ENCODE measurements at places on chromosomes 1 and 21. TPM values are rescaled to one million over a fixed set of nuclear protein-coding genes. Genes with fewer than 3 reads are reported as not detected.

- H3K4me1 ChIP-seq: peaks cover 16% of the 10 kb centered on the region
- H3K27me3 ChIP-seq: no peaks in the 10 kb centered on the region
- peak; percentile 63 for DNase-seq
- no peak overlapping the region for H3K4me3 ChIP-seq
Measured at GRCh38 chr1:219179293-219179692, 5.6 kb downstream of the LYPLAL1 start.

DNA sequence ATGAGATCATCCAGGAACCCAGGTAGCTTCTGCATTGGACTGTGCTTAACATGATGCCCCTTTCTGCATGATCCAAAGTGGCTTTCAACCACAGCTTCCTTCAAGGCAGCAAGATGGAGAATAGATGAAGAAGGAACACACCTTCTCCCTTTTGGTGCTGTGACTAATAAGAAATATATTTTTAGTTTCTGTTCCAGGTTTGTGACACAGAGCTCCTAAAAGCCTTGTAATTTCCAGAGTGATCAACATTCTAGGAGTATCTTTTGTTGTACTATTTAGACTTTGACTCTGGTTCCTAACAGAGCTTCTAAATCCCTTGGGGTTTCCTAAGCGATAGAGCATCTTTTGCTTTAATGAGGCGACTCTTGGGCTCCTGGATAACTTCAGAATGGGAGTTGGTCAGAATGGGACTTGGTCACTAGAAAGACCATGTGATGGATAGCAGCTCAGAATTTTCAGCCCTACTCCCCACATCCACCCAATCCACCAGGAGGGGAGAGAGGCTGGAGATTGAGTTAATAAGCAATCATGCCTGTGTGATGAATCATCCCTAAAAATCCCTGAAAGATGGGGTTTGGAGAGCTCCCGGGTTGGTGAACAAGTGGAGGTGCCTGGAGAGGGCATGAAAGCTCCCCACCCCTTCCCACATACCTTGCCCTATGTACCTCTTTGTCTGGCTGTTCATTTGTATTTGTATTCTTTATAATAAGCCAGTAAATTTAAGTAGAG, 134.8 kb downstream of the FGGY start:
- H3K27ac ChIP-seq: peak overlapping the region; percentile 31
- DNase-seq: peak; percentile 51
- H3K36me3 ChIP-seq: no peaks in the 10 kb centered on the region
- no peaks in the 10 kb centered on the region for H3K27me3 ChIP-seq
- peaks cover 45% of the 10 kb centered on the region for H3K4me1 ChIP-seq
- no peak overlapping the region for H3K4me3 ChIP-seq

GRCh38 chr1:31745096-31745945, 18.8 kb downstream of the ADGRB2 start:
- no peaks in the 10 kb centered on the region for H3K27me3 ChIP-seq
- no peak overlapping the region for H3K27ac ChIP-seq
- H3K36me3 ChIP-seq: no peaks in the 10 kb centered on the region
- DNase-seq: peak; percentile 80
- H3K4me3 ChIP-seq: no peak overlapping the region

GRCh38 chr1:22527555-22528296, 35.6 kb upstream of the EPHA8 start:
- no peak overlapping the region for H3K4me3 ChIP-seq
- H3K27ac ChIP-seq: no peak overlapping the region
- peaks cover 6% of the 10 kb centered on the region for H3K4me1 ChIP-seq
- DNase-seq: peak; percentile 10
- no peaks in the 10 kb centered on the region for H3K27me3 ChIP-seq

- no peaks in the 10 kb centered on the region for H3K4me1 ChIP-seq
- no peak overlapping the region for H3K27ac ChIP-seq
- 0 out of 2 replicates have a peak, but pooled peaks cover 3% of the 10 kb centered on the region for H3K27me3 ChIP-seq
- DNase-seq: peak; percentile 1
Measured at GRCh38 chr1:166032572-166033371, 134.0 kb downstream of the FAM78B start.

DNA sequence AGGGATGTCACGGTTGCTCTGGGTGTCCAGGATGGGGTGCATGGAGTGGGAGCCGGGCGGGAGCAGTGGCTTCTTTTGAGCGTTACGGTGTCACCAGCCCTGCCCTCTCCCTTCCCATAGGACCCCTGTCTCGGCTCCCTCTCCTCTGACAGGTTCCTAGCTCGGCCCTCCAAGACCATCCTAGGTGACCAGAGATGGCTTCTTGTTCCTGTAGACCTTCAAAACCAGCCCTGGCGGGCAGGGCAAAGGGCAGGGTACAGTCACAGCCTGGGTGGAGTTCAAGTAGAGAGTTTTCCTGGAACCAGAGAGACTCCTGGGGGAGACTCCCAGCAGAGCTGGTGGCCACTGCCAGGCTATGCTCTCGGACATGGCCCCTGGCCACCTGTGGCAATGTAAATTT, 345.6 kb upstream of the AJAP1 start:
- no peaks in the 10 kb centered on the region for H3K36me3 ChIP-seq
- no peaks in the 10 kb centered on the region for H3K27me3 ChIP-seq
- no peak overlapping the region for H3K27ac ChIP-seq
- DNase-seq: no peak
- no peak overlapping the region for H3K4me3 ChIP-seq
- H3K4me1 ChIP-seq: no peaks in the 10 kb centered on the region

DNA sequence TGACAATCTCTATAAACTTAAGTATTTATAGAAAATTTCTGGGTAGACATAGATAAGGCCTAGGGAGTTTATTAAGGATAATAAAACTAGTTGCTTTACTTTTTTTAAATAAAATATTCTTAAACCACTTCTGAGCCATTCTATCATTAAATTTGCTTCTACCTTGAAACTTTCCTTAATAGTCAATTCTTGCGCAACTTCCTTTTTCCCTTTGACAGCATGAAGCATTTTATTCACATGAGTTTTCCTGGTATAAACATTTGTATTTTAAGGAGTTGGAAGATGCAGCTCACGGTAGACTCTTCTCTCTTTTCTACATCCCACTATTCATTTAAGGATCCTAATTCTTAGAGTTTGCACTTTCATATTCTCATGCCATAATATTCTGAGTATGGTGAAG, 75.8 kb upstream of the DPH5 start:
- H3K27me3 ChIP-seq: no peaks in the 10 kb centered on the region
- DNase-seq: peak; percentile 52
- H3K36me3 ChIP-seq: no peaks in the 10 kb centered on the region
- H3K27ac ChIP-seq: no peak overlapping the region

DNA sequence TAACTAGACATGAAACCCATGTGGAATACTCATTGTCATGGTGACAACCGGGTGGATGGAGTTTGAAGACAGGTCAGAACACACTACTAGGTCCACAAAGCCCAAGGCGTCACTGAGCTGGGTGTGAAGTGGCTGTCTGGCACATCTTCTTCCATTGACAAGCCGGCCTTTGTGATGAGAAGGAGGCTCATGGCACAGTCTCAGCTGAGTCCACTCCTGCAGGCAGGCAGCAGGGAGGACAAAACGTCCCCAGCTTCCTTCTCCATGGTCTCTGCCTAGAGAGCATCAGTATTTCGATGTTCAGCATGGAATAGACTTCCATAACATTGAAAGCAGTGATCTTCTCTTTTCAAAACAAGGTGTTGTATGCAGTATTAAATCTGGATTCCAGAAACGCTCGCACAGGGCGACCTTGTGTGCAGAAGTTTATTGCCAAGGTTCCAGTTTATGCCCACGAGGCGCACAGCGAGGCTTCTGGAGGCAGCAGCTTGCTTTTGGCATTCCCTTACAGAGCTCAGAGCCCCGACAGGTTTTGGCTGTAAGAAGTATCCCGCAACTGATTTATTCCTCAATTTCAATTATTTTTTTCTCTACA, 104.2 kb downstream of the SIM2 start:
- no peaks in the 10 kb centered on the region for H3K4me1 ChIP-seq
- no peak overlapping the region for H3K27ac ChIP-seq
- H3K4me3 ChIP-seq: no peak overlapping the region
- no peaks in the 10 kb centered on the region for H3K36me3 ChIP-seq
- DNase-seq: no peak

GRCh38 chr1:242019018-242019417, 20.1 kb upstream of the MAP1LC3C start:
- no peaks in the 10 kb centered on the region for H3K27me3 ChIP-seq
- no peak overlapping the region for H3K4me3 ChIP-seq
- H3K36me3 ChIP-seq: no peaks in the 10 kb centered on the region
- H3K27ac ChIP-seq: no peak overlapping the region
- DNase-seq: no peak
- no peaks in the 10 kb centered on the region for H3K4me1 ChIP-seq

DNA sequence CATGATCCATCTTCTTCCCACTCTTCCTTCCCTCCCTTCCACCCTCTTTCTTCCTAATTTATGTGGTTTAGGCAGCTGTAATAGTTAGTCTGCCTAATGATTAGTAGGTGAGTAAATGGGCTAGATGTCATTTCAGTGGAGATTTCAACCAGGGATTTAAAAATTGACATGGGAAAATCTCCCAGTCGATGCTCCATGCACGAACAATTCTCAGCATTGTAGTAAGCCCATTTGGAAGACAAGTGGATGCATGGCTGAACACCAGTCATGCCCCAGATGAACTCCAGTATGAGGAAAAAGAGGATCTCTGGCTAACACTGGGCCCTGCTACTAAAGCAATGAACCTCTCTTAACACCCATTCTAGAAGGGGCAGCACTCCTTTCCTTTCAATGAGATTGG, 25.3 kb downstream of the CHI3L2 start:
- DNase-seq: no peak
- no peak overlapping the region for H3K4me3 ChIP-seq
- no peaks in the 10 kb centered on the region for H3K36me3 ChIP-seq

DNA sequence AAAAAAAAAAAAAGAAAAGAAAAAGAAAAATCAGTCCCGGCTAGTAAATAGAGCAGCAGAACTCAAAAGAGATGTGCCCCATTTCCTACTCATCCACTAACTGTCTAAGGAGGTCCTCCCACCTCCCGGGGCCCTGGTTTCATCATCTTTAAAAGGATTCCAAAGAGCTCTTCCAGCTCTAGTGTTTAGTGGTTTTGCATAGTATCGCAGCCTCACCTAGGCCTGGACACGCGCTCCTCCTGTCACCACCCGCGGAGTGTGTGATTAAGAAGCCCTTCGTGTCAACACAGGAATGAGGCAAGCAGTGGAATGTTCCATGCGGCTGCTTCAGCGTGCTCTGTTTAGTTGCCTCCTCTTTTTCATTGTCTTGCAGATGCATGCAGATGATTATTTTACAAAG, 49.0 kb downstream of the LBR start:
- peak; percentile 78 for DNase-seq
- no peak overlapping the region for H3K27ac ChIP-seq
- no peaks in the 10 kb centered on the region for H3K36me3 ChIP-seq
- H3K27me3 ChIP-seq: no peaks in the 10 kb centered on the region
- no peaks in the 10 kb centered on the region for H3K4me1 ChIP-seq

GRCh38 chr1:16903054-16903453, 7.3 kb downstream of the RNU1-2 start:
- peak overlapping the region; percentile 78 for H3K4me3 ChIP-seq
- peaks cover 30% of the 10 kb centered on the region for H3K4me1 ChIP-seq
- no peaks in the 10 kb centered on the region for H3K27me3 ChIP-seq
- DNase-seq: peak; percentile 94
- H3K36me3 ChIP-seq: no peaks in the 10 kb centered on the region
- peak overlapping the region; percentile 94 for H3K27ac ChIP-seq

GRCh38 chr1:21894034-21894881, 42.9 kb downstream of the HSPG2 start:
- H3K27me3 ChIP-seq: no peaks in the 10 kb centered on the region
- H3K36me3 ChIP-seq: peaks cover 32% of the 10 kb centered on the region
- no peak overlapping the region for H3K27ac ChIP-seq
- no peak for DNase-seq

DNA sequence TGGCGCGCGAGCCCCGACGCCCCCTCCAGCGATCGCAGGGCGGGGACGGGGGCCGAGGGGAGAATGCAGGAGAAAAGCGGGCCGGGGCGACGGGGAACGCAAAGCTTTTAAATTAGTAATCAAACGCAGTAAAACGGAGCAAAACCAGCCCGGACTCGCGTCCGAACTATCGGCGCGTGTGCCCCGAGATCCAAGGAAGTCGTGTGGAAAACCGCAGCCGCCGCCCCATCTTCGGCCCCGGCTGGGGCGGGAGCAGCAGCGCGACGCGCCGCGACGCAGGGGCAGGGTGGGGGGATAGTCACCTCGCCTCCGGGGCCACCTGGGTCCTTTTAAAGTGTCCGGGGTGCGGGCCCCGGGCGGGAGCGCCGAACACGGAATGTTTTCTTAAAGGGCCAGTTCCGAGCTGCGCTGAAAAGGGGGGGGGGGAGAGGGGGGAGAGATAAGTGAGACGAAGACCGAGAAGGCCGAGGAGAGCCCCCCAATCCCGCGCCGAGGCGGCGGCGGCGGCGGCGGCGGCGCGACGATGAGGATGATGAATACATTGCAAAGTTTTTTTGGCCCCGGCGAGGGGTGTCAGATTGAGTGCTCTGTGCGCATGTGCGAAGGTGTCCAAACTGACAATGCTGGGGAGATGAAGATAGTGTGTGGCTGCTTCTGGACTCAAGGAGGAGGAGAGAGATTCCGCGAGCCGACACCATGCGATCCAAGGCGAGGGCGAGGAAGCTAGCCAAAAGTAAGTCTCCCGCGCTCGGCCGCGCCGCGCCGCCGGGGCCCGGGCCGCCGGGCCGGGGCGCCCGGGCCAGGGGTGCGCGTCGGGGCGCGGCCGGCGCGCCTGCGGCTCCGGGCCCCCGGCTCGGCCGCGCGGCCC, at the start of gene PRDM16:
PRDM16 (plus strand) TSS at position 640 of the 868 bp plus-strand sequence; CDS start at position 697, 57 bp downstream.
- no peaks in the 10 kb centered on the region for H3K4me1 ChIP-seq
- peak; percentile 58 for DNase-seq
- H3K27ac ChIP-seq: no peak within 1 kb of the TSS
- H3K36me3 ChIP-seq: no peaks in the 10 kb centered on the region

DFFA gene
- total RNA-seq: 35.0 TPM

SPATA1 gene
- total RNA-seq: not detected

CADM3 gene
- not detected for total RNA-seq

ADCY10 gene
- total RNA-seq: not detected

CFHR4 gene
- not detected for total RNA-seq

ASCL5 gene
- not detected for total RNA-seq

CA6 gene
- not detected for total RNA-seq

CACNA1S gene
- not detected for total RNA-seq

Data from GM23248 (cell line).